ENCODE measurements at places on chromosomes 1 and 21.

- peak; percentile 84 for DNase-seq
Measured at GRCh38 chr1:201020721-201021629, 2.5 kb downstream of the KIF21B start.

DNA sequence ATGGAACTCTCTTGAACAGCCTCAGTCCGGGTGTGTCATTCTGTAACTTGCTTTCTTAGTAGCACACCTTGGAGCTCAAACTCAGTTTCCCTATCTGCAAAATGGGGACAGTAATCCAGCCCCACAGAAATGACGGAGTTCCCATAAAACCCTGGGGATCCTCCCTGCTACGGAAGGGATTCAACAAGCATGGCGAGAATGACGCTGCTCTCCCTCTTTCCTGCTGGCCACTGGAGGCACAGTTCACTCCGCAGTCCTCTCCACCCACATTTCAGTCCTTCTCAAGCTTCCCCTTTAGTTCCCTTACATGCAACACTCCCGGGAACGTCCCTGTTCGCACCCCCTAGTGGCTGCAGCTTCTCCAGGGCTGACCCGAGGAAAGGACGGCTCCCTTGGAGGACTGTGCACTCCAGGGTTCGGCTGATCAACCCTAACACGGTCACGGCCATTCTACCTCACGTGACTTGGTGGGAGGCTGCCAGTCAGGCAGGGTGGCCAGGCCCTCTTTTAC lies 20.6 kb downstream of the RUNX3 start:
- DNase-seq = no peak

DNA sequence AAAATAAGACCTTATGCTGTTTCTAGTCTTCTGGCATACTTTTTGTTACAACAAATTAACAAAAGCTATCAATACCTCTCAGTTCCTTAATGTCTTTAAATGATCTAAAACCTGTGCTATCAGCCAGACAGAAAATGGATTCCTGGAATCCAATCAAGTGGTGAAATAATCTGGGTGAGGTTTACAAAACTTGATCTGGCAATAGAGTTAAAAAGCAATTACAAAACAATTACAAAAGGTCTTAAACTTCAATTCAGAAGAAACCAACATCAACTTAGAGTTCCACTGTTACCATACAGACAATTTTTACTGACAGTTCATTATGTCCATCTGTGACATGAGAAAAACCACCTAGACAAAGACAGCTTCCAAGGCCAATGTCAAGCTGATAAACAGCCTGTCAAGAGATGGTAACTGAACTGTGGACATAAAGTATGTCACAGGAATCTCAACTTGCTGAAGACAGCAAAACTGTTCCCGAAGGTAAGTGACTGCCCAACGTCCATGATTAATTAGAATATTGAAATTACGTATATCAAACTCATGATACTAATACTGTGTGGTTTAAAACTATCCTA lies 17.4 kb downstream of the ZZZ3 start:
- DNase-seq = no peak

GRCh38 chr1:182374101-182374834 lies 17.3 kb downstream of the GLUL start:
- DNase-seq = no peak

DNA sequence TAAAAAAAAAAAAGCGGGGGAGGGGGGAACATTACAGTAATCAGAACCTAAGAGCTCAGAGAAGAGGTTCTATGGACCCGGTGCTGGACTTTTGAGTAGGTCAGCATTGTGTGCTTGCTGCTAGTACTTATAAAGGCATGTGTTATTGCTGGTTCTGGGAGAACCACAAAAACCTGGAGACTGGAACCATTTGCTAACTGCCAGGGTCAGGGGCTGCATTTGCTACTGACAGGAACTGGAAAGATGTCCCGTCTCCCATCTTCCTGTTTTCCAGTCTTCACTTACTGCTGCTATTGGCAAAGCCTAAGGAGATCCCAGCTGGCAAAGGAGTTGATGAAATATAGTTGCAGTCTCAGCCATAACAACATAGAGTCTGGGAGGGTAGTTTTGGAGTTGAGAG lies 4.3 kb downstream of the RNF2 start:
- no peak for DNase-seq

Measured in brain (organoid and tissue), 16 donors.